Stimulated activated CD8-positive, alpha-beta memory T cell treated with anti-CD3 and anti-CD28 coated beads, Interleukin-2, amount 100 ng/mL, for 1 hour (primary cell): ENCODE measurements at places on chromosomes 11 and 22.

GRCh38 chr11:64032050-64032449 lies 3.7 kb upstream of the FLRT1 start:
- no peak for DNase-seq

GRCh38 chr11:28017816-28018215 lies 90.1 kb downstream of the KIF18A start:
- no peak for DNase-seq

DNA sequence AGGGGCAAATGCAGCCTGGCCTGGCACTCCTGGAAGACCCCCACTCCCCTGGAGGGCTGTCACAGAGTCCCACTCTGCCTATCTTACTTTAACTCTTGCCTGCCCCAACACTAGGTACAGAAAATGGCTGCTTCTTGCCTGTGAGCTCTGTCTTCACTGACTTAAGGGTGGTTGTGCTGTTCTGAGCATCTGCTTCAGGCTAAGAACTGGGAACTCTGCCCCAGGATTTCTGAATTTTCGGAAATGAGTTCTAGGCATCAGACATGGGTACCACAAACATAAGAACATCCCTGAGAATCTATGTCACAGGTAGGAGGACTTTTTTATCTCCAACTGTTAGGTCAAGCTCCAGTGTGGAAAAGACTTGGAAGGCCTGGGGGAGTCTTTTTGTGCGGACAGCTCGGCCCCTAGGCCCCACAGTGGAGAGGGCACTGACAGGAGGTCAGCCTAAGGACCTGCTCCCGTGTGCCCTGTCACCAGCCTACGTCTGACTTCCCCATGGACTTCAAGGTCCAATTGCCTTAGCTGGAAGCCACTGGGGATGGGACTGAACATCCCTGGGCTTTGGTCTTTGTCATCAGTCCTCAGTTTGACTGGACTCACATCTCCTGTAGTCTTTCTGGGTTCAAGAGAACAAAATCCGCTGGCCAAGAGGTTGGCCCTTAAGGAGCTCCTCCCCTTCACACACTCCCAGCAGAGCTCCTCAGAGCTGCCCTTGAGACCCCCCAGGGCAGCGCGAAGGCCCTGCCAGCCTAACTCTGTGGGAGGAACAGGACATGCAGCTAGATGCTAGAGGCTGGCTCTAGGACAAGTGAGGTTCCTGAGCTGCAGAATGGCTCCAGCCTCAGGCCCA lies 31.9 kb downstream of the PPP2R1B start:
- no peak for DNase-seq

DNA sequence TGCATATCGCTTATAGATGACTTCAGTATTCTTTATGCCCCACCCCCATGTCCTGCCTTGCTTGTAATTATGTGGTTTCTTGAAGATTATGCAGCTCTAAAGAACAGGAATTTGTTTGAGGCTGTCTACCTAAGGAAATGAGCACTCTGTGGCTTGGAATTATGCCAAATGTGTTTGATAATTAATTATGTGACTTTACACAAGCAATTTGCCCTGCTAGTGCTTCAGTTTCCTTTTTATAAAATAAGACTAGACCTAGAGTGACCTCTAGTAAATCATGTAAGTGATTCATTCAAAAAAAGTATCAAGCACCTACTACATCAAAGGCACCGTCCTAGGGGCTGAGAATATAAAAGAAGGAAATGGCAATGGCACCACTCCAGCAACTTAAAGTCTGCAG lies 491.5 kb upstream of the KIRREL3 start:
- no peak for DNase-seq

DNA sequence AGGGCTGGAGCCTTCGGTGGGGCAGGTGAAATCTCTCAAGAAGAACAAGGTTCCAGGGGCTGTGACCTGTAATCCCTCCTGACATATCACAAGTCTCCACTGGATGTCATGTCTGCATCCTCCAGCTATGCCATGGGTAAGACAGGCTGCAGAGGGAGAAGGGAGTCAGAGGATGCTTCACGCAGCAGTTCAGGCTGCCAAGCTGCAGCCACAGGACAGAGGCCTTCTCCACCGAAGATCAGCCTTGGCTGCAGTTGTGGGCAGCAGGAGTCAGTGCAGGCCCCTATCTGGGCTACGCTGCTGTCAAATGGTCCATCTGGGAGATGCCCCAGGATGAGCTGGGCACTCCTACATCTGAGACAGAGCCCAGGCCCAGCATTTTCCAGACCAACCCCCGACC lies 25.0 kb downstream of the DKK3 start:
- DNase-seq = no peak

- no peak for DNase-seq
Observed at GRCh38 chr11:5922749-5923426, 19.2 kb upstream of the OR56A3 start.

DNA sequence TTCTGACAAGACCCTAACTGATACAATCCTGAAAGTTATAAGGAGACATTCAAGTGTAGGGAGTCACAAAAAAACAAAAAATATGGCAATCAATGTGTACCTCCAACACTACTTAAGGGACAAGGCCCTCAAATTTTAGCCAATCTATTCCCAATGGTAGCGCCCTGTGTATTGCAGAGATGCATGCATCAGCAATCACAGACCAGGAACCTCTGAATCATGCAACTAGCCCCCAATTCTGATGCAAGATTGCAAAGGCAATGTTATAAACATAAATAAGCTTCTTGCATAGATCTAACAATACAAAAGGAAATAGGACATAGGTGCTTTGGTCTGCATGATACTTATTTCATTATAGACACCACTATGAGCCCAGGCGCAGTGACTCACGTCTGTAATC lies 29.7 kb upstream of the SIK2 start:
- DNase-seq = no peak

DNA sequence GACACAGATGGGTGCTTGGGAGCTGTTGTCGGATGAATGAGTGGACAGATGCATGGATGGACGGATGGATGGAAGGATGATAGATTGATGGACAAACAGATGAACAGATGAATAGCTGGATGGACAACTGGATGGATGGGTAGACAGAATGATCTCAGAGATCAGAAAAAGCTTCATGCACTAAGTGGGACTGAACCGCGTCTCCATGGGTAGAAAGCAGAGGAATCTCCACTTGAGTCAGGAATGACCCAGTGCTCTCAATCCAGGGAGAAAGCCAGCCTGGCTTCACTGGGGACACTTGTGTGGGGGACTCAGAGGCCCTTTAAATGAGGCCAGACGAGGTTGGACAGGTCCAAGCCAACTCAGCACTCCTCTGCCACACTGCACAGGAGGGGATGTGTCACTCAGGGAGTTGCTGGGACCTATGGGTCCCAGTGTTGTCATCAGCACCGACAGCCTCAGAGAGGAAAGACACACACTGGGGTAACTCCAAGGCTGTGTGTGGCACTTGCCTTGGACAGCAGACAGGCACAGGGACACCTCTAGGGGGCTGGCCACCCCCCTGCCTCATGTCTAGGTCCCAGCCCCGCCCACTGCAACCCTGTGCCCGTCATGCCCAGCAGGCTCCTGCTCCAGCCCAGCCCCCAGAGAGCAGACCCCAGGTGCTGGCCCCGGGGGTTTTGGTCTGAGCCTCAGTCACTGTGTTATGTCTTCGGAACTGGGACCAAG lies 5.6 kb downstream of the IGLL5 start:
- DNase-seq = no peak
